Activated gamma-delta T cell (primary cell): ENCODE measurements at places on chromosomes 2 and 18.

DNA sequence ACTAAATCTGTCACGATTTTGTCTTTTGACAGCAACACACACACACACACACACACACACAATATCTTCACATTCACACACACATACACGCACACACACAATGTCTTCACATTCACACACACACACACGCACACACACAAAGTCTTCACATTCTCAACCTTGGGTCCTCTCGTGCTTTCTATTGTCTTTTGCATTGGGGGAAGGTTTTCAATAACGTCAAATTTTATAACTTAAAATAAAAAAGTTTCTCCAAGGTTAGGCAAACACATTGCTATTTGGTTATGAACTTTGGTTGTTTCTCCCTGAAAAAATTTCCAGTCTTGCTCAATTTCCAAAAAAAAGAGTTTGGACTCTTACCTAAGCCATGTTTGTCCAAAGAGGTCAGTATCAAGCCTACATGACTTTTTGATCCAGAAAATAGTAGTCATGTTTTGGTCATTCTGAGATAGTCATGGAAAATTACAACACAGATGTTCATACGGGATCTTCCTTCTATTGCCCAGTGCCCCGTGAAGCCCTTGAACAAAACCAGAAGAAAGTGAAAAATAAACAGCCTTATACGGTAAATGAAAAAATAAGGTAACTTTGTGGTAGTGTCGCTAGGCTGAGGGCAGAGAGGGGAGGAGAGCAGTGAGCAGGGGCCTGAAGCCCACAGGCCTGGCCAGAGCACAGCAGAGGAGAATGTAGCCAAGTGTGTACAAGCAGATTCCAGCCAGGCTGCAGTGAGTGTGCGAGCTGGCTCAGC is 542.8 kb upstream of the ID2 start:
- no peak for DNase-seq

DNA sequence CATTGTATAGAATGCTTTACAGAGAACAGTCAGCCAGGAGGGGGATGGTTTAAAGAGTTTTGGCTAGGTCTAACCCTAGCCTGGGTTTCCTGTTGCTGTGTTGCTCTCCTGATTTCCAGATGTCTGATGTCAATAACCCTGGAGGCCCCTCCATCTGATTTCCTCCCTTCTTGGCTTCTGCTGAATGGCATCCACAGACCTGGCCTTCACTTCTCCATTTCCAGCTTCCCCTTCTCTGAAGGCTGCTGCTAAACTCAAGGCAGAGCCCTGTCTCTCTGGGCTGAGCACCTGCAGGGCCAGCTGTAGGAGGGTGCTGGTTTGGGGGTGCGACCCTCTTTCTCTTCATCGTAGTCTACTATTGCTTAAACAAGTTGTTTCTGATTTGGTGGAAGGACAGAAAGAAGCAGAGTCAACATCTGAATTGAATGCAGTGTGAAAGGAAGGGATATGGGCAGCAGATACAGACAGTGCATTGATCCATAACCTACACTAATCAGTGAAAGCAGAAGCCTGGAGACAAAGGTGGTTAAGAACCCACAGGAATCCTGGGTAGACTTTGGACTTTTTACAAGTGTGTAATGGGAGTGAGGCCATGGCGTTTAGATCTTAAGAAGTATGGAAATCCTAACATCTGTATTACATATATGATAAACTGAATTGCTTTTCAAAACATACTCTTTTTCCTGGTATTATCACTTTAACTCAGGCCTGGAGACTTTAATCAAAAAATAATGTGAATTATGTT is 153.6 kb downstream of the HRH4 start:
- no peak for DNase-seq

- DNase-seq = no peak
These were observed 30.0 kb downstream of the MEMO1 start for GRCh38 chr2:31980674-31981356.

GRCh38 chr2:112004253-112004645 is 50.8 kb upstream of the TMEM87B start:
- DNase-seq = no peak

DNA sequence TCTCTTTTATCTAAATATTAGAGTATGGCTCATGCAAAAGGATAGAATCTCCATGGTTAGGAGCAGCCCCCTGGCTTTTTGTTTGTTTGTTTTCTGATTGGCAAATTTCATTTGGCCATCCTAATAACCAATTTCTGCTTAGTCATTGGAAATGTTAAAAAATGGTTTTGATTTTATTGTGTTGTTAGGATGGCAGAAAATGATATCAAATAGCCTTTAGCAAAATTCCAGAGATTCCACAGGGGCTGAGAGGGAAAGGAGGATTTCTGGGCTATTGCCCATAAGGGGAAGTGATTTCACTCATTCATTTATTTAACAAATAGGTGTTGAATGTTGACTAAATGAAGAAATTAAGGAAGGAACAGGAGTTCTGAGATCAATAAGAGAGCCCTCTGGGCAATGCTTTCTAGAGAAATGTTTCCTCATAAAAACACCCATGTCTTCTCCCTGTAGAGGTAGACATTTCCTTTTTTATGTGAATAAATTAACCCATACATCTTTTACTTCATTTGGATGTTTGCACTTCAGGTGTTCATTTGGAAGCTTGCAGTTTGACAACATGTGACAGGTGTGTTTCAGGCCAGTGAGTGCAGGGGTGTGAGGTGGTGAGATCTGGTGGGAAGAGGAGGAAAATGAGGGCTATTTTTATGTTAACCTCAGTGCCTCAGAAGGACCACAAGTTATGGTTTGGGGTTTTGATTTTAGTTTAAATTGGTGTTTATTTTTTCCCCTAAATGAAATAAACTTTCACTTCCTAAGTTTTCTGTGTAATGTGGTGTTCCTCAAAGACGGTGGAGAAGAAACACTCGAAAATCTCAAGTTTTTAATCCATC is 61.7 kb upstream of the EPC2 start:
- no peak for DNase-seq

DNA sequence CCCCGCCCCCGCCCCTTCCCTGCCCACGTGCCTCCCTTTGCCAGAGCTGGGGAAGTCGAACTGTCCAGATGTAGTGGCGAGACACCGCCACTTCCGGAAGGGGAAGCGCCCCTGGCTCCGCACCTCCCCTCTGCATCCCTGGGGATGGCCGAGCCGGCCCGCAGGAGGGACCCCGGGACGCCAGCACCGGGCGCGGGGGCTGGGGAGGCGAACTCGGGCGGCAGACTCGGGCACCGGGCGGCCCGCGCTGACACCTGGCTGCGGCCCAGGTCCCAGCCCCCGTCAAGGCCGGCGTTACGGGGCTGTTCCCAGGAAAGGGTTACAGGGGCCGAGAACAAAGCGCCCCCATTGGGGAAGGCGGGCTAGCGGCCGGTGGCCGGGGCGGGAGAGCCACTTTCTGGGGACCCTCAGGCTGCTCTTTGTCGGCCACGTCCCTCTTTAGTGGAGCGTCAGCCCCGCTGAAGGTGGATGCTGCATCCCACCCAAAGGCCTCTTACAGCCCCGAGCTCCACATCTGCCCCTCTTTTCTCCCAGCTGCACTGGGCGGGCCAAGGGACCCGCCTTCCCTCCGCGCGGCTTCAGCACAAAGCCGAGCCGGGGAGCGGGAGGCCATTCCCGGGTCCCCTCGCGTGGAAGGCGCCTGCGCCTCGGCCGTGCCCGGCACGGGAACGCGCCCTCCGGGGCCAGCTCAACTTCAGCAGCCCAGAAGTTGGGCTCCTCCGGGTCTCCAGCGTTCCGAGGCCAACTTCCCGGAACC is 1.3 kb downstream of the SDC1 start:
- no peak for DNase-seq

DNA sequence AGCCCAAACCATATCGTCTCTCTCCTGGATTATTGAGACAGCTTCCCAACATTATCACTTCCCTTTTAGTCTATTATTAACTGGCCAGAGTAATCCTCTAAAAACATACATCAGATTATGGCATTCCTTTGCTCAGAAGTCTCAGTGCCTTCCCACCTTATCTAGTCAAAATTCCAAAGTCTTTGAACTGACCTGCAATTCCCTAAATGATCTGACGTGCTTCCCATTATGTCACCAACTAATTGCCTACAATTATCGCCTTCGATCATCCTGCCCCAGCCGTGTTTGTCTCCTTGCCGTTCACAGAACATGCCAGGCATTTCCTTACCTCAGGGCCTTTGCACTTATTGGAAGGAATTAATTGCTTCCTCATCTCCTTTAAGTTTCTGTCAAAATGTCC is 332.4 kb downstream of the IRS1 start:
- DNase-seq = no peak

- DNase-seq = no peak
These were observed 43.0 kb downstream of the ANKRD36B start for GRCh38 chr2:97546711-97547110.

DNA sequence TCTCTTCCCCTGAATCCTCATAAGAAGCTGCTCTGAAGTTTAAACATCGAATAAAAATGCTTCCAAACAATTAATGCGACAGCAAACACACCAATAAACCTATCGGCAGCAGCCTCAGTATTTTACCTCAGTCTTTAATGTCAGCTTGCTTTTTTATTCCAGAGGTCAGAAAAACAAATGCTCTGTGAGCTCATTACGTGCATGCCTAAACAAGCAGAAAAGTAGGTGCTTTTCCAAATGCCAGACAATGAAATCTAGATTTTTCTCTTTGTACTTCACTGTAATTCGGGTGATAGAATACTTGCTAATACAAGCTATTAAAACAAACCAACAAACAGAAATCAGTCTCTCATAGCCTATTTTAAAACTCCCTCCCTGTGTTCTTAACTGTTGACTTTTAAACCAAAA is 381.5 kb downstream of the NRXN1 start:
- DNase-seq = no peak

- DNase-seq = no peak
These were observed 30.0 kb upstream of the NTSR2 start for GRCh38 chr2:11699686-11700670.

- DNase-seq = no peak
These were observed 185.1 kb upstream of the SMAD7 start for GRCh38 chr18:49135877-49136276.

GRCh38 chr2:226439337-226439736 is 360.3 kb downstream of the IRS1 start:
- no peak for DNase-seq

- DNase-seq = no peak
These were observed 10.1 kb downstream of the SRSF7 start for GRCh38 chr2:38740851-38741731.

DNA sequence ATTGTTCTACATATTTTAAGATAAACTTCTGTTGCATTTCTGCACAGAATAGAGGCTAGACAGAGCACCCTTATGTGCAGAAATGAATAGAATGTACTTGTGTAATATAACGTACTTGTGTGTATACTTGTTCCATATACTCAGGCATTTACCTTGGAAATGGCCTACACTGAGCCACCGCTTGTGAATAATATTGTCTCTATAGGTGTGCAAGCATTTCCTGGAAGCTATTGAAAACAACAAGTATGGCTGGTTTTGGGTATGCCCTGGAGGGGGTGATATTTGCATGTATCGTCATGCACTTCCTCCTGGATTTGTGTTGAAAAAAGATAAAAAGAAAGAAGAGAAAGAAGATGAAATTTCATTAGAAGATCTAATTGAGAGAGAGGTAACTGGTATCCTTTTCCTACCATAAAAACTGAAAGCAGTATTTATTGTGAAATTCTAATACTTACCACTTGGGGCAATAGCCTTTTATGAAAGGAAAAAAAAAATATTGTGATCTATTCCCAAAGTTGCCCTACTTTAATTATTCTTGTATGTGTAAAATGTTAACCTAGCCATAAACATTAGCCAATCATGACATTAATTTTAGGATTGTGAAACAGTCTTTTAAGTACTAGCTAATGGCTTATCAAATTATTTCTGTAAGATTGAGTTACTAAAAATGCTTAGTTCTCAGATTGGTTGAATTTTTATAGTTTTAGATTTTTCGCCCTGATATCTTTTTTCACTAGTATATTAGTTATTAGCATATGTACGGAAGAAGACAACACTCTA is 18.0 kb downstream of the ZC3H15 start:
- DNase-seq = no peak

DNA sequence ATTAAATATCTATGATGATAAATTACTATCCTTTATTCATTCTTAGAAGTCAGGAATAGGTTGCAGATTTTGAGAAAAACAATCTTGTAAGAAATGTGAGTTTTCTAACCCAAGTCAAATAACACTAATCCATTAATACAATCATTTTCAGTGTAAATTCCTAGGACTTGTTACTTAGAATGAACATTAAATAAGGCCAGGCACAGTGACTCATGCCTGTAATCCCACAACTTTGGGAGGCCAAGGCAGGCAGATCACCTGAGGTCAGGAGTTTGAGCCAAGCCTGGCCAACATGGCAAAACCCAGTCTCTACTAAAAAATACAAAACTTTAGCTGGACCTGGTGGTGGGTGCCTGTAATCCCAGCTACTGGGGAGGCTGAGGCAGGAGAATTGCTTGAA is 45.8 kb upstream of the CDKL4 start:
- no peak for DNase-seq

DNA sequence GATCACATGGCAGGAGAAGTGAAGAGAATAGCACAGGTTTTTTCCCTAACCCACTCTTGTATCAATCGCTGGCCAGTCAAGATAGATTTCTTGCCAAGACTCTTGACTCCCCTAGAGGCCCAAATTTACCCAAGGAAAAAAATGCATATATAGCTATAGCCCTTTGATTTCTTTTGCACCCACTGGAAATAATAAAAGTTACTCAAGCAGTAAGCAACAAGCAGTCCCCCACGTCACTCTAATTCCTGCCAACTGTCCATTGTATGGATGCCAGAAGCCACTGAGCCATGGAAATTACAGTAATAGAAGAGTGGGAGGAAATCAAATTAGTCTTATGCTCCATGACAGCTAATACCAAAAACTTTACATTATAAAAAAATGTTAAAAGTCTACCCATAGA is 125.3 kb upstream of the SLC39A10 start:
- no peak for DNase-seq
